ENCODE measurements at places on chromosomes 1 and 21.

GRCh38 chr1:117060441-117061317 lies 553 bp downstream of the TTF2 start:
- DNase-seq, result no peak

DNA sequence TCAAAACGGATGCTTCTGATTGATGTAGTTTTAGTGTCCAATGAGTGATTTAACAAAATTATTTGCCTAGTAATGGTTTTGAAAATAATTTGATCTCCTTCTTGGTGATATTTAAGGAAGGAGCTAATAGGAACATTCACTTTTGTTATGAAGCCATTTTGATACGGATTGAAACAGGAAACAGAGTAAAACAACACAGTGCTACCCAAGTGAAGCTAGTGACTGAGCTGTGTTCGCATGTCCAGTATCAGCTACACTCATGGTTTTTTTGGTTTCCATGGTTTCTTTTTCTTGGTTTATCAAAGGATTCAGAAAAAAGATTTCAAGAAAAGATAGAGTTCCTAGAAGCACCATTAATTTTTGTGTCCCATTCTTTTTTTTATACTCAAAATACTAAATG lies 40.1 kb upstream of the PLEKHO1 start:
- no peak for DNase-seq

DNA sequence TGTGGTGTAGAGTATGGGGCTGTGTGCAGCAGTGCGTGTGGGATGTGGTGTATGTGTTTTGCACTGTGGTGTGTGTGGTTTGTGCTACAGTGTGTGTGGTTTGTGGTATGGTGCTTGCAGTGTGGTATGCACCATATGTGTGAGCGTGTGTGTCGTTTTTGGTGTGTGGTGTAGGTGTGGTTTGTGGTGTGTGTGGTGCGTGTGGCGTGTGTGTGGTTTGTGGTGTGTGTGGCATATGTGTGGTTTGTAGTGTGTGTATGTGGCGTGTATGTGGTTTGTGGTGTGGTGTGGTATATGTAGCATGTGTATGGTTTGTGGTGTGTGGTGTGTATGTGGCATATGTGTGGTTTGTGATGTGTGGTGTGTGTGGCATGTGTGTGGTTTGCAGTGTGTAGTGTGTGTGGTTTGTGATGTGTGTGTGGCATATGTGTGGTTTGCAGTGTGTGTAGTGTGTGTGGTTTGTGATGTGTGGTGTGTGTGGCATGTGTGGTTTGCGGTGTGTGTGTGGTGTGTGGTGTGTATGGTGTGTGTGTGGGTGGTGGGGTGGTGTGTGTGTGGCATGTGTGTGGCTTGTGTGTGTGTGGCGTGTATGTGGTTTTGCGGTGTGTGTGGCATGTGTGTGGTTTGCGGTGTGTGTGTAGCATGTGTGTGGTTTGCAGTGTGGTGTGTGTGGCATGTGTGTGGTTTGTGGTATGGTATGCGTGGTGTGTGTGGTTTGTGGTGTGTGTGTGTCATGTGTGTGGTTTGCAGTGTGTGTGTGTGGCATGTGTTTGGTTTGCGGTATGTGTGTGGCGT lies 53.5 kb upstream of the TRAPPC10 start:
- peak; percentile 15 for DNase-seq

- DNase-seq, result no peak
These were observed 51.5 kb downstream of the LUZP1 start for GRCh38 chr1:23116921-23117699.

DNA sequence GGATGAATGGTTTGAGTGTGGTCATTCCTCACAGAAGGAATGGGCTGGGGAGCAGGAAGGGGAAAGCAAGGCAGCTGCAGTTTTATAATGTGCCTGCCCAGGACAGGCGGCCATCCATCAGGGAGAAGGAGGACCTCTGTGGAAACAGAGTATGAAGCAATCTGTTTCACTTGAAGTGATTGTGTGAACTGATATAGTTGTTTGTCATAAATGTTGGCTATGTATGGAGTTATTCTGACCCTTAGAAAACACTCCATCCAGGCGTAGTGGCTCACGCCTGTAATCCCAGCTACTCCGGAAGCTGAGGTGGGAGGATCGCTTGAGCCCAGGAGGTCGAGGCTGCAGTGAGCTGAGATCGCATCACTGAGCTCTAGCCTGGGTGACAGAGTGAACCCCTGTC lies 46.5 kb downstream of the NENF start:
- no peak for DNase-seq

DNA sequence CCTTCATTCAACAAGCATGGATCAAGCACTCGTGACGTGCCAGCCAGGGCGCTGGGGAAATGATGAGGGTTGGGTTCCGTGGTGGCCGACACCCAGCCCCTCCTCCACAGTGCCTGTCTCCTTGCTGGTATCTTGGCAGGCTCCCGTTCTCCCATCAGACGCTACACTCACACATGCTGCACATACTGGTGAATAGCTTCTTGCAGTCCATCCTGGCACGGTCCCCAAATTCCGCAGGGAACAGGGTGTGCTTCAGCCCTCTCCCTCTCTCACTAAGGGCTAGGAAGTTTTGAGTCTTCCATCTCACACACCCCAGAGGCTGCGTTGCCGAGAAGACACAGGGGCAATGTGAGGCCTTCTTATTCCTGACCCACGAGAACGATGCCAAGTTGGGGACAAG lies 10.1 kb upstream of the MEF2D start:
- no peak for DNase-seq

- DNase-seq, result no peak
These were observed 18.7 kb downstream of the EXOSC10 start for GRCh38 chr1:11080931-11081330.

- no peak for DNase-seq
These were observed 83.7 kb upstream of the BCL10 start for GRCh38 chr1:85359874-85360721.

DNA sequence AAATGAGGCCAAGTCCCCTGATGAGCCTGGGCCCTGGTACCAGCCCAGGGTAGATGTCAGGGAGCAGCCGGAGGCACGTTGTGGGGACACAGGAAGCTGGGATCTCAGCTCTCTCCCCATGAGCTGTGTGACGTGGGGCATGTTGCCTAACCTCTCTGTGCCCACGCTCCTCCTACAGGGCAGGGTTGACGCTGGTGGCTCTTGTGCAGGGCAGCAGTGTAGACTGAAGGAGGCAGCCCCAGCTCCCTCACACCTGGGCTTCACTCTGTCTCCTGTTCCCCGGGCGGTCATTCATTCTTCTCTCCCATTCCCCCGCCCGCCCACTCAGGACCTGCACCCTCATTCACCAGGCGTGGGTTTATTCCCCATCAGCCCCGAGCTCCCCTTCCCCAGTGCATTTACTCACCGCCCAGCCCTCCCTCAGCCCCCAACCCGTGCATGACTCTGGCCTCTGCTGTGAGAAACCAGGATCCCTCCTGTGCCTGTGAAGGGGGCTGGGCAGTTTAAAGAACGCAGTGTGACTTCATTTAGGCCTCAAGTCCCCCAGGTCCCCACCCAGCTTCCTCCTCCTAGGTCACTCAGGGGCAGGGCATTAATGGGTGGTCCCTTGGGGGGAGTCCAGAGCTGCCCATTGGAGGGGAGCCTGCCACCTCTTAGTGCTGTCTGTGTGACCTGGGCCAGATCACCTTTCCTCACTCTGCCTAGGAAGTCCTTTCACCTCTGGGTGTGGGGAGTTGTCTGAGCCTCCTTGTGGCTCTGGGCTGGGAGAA lies 285.7 kb downstream of the PTPRU start:
- no peak for DNase-seq

DNA sequence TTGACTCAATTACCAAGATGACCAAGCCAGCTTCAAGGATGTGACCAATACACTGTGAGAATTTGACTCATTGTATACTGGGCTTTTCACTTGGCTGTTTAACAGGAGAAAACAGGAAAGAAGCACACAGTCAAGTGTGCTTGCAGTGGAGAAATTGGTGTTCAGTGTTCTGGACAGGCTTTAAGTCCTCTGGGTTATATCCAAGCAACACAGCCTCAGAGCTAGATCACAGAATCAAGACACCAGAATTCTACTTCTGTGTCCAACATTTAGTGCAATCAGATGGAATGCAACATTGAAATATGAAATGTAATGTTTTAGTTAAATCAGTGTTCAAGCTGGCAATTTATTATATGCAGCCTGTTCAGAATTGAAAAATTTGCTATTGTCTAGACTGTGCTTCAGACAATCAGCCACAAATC lies 694.4 kb downstream of the LTN1 start:
- DNase-seq, result no peak

DNA sequence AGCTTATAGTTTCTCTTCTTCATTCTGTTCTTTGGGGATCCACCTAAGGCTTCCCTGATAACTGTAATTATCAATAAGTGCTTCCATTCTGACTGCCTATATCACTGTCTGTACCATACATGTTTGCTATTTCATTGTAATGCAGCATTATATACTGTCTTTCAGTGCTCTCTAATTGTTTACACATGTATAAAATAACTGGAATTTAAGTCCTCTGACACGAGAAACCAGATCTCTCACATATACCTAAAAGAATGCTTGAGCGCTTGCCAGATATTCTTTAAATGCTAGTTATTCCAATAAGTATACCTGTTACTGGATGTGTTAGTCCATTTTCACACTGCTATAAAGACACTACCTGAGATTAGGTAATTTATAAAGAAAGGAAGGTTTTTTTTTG lies 34.7 kb downstream of the CELF3 start:
- DNase-seq, result no peak

DNA sequence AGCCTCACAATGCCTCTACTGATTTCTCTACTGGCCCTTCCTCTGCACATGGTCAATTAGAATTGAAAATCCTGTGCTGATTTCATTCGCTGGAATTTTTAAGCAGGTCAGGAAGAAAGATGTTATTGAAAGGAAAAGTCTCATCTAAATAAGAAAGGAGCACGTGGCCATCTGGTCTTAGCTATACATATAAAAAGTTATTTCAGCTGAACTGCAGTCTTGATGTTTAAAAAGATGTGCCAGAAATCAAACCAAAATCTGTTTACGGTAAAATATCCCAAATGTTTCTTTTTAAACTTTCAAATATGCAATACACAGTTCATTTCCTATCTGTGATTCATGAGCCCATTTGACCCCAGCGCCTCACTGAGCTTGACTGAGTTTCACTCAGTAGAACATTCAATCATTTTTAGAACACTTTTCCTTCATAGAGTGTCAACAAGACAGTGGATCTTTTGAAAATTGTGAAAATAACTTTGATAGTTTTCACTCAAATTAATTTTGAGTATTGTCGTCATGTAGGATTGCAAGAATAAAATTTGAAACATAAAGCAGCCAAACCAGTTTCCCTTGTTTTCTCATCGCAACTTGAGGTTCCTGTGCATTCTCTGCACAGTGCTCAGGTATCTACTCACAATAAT lies 293.6 kb downstream of the PTPRC start:
- peak; percentile 25 for DNase-seq

DNA sequence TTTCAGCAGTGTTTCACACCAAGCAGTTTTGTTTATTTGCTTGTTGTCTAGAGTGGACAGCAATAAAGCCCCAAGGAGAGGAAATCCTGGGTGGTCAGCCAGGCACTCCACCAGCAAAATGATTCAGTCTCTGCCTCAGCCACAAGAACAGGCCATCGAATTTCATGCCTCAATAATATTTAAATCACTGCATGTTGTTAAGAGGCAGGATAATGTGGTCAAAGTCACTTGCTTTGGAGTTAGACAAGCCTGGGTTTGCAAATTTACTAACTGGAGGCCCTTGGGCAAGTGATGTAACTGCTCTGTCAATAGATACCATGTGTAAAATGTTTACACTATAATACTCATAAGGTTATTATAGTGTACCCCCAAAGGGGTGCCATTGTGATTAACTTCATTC lies 349.6 kb downstream of the LMO4 start:
- no peak for DNase-seq

GRCh38 chr1:229254910-229255541 lies 15.9 kb upstream of the RAB4A start:
- DNase-seq, result no peak

DNA sequence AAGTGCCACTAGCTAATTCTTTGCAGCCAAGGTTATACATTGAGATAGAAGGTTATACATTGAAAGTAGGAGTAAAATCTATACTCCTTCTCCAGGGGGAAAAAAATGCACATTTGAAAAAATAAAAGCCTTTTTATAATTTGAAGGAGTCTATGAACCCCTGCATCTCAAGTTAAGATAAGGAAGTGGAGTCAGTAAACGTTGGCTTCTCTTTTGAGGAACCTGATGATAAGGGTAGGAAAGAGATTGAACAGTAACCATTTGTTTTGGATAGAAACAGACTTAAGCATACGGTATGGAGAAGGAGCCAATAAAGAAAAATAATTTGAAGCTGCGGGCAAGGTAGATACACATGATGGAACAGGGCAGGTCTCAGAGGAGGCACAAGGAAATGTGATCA lies 64.1 kb downstream of the RPAP2 start:
- no peak for DNase-seq

GRCh38 chr1:239944666-239945065 lies 147.0 kb upstream of the FMN2 start:
- DNase-seq, result no peak

GRCh38 chr1:10507111-10507879 lies 32.5 kb downstream of the PEX14 start:
- DNase-seq, result peak; percentile 59

- DNase-seq, result no peak
These were observed 571.2 kb upstream of the USP24 start for GRCh38 chr1:55786396-55786795.

DNA sequence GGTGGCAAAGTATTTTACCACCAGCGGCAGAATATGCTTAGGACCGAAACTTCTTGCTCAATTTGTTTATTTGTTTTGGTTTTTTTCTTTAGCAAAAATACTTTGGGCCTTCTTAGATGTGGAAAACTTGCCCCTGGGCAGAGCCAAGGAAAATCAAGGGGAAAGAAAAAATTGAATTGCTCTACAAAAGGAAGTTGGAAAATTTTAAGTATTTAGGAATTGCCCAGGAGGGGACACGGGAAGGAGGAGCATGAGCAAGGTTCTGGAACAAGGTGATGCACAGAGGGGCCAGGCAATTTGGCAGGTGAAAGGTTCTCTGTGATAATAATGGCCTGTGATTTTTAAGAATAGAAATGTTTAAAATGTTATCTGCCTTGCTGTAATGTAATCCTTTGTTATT lies 28.6 kb downstream of the SGIP1 start:
- DNase-seq, result no peak

DNA sequence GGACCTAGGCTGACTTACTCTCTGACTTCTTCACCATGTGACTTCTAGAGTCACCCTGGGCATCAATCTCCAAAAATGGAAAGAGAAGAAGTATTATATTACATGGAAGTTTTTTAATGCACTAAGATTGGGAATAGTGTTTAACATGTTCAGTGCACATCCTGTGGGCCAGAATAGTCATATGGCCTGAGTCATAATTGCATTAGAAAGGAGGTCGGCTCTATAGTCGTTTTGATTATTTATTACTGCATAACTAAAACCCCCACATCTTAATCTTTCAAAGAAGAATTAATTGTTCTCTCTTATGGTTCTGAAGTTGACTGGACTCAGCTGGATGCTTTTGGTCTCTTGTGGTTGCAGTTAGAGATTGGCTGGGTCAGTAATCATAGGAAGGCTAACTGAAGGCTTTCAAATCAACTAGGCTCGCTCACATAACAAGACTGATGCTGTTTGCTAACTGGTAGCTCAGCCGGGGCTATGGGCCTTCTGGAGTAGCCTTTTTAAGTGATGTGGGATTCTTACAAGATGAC lies 810.6 kb upstream of the ADGRL4 start:
- no peak for DNase-seq

- DNase-seq, result no peak
These were observed at the start of gene VCAM1 for GRCh38 chr1:100719490-100719889. Gene VCAM1, plus strand, starts transcription at chr1:100719742. Its CDS starts 119 bp downstream, at chr1:100719861.

GRCh38 chr21:44980562-44981489 lies 41.0 kb downstream of the SLX9 start:
- no peak for DNase-seq

Measured in activated CD4-positive, alpha-beta T cell treated with anti-CD3 and anti-CD28 coated beads for 48 hours (primary cell).